ENCODE measurements at places on chromosomes 6 and 20. TPM values are rescaled to one million over a fixed set of nuclear protein-coding genes. Genes with fewer than 3 reads are reported as not detected.

SMOC2 gene
- 46.3 TPM for total RNA-seq

PSORS1C2 gene
- total RNA-seq = not detected

MTFR2 gene
- total RNA-seq = 0.87 TPM

DNA sequence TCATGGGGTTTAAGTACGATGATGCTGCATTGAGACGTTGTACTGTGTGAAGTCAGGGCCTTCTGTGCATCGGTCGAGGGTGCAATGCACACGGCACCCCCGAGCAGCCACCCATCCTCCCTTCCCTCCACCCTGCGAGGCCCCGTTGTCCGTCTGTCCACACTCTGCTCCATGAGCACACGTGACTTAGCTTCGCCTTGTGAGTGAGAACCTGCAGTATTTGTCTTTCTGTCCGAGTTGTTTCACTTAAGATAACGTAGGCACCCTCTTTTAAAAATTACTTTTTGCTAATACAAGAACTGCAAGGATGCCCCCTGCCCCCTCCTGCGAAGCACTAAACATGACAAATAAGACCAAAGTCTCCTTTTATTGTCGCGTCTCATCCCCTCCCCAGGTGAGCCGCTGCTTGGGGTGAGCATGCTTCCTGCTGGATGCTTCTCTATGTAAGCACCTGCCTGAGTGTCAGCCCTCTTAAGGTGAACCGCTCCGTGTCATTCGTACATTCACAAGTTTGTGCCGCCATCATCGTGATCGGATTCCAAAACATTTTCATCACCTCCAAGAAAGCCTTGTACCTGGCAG, 3.6 kb upstream of the RBBP8NL start:
- no peak for DNase-seq

GRCh38 chr20:31542201-31542842, 28.1 kb downstream of the HM13 start:
- DNase-seq = no peak

DNA sequence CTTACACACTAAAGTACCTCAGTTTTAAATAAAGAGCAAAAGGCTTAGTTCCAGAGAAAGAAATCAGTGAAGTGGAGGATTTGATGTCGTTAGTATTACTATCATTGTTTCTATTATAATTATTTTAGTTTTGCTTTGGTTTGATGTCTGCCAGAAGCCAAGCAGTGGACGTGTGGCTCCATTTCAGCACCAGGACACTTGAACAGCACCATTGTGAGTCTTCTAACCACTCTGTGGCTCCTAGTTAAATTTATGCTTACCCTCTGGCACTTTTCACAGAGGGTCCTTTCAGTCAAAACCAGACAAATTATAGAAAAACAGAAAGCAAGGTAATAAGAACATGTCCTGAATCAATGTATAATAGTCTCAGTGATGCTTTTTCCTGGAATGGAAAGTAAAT, 3.4 kb downstream of the COL9A1 start:
- no peak for DNase-seq

GRCh38 chr20:19658137-19658536, 99.9 kb upstream of the RIN2 start:
- DNase-seq = no peak

DNA sequence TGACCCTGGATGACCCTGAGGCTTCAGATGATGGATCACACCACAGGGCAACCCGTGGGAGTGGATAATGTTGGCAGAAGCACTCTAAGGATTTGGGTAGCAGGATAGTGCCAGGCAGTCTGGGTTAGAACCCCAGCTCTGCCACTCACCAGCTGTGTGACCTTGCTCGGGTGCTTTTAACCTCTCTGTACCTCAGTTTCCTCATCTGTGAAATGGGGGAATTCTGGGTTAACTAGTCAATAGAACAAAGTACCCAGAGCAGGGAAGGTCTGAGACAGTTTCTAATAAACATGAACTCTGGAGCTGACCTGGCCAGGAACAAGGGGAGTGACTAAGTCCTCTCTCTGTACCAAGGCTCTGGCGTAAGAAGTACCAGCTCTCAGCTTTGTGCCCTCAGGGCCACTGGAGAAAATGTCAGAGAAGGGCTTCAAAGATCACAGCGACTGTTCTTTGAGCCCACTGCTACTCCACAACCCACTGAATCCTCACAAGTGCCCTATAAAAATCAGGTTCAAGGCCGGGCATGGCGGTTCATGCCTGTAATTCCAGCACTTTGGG, 14.7 kb upstream of the NOL4L start:
- no peak for DNase-seq

Data from mesenteric fat pad (tissue), 1 donor.